Ascending aorta (tissue), 2 donors: ENCODE measurements at places on chromosomes 1 and 21.

DNA sequence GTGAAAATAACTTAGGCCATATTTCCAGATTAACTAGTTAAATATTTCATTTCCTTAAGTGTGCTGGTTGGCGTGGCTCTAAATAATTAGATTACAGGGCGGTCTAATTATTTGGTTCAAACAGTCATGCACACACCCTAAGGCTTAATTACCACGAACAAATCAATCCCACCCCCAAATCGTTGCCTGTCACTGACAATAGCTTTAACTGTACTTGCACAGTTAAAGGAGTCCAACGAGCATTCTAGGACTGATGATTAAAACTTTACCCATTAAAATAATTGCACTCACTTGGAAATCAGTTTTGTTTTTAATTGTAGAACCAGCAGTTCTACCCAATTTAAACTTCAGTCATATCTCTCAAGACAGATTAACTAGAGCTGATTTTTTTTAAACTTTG, 1.5 kb upstream of the POU2F1 start:
- DNase-seq, result no peak

- DNase-seq, result no peak
Measured at GRCh38 chr1:28458237-28459228, 47.3 kb upstream of the RCC1 start.

DNA sequence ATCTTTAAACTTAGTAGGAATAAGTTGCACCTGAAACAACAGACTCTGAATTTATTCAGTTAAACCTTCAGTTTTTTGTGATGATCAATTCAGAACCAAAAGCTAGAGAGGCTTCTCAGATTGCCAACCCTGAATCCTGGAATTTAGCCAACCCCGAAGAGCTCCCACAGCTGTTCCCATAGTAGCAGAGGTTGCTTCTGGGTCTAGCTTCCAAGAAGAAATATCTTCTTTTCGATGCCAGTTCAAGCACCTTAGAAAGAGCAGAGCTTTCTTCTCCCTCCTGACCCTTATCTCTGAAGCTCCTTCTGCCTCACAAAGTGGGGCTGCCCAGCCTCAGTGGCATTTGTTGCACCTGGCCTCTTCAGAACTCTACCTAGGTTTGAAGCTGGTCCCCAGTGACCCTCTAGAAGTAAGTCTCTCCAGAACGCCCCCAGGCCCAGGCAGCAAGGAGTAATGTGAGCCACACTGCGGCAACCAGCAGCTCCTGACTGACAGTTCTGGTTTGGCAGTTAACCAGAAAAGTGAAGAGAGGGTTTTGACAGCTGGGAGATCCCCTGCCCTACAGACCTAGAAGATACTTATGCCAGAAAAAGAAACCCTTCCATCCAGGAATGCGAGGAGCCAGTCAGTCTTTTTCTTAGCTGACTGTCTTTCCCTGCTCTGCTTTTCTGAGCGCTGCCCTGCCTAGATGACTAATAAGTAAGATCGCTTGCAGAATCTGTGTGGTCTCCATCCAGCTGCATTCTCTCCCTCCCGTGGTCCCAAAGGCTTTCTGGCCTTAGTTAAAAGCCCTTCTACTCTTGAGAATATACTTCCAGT, 165.9 kb downstream of the ADGRL4 start:
- no peak for DNase-seq

DNA sequence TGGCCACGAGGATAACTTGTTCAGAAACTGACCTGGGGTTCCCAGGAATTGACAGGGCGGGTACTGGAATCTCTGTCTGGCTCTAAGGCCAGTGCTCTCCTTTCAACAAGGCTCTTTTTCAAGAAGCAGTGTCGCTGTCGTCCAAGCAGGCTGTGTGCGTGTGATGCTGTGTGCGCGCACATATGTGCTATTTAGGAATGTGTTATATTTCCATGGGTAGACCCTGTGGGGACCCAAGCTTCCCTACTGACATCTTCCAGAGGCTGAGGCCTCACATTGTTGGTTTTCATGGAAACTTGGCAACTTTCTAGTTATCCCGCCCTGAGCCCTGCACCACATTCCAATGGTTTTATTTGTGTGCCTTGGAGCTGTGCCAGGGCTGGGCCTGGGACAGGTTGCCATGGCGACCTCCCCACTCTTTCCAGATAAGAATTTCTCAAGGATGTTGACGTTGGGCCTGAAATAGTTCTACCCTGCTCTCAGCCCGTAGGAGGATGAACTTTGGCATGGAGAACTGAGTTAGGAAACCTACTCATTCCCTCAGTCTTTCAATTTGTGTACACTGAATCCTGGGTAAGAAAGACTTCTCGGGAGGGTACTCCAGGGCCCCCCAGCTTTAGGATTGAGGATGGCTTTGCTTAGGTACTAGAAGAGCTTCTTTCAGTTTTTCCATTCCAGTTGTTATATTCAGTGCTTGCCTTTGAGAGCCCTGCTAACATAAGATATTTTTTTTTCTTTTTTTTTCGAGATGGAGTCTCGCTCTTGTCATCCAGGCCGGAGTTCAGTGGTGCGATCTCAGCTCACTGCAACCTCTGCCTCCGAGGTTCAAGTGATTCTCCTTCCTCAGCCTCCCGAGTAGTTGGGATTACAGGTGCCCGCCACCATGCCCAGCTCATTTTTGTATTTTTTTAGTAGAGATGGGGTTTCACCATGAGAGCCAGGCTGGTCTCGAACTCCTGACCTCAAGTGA, 38.8 kb upstream of the SRSF10 start:
- DNase-seq, result peak; percentile 83

DNA sequence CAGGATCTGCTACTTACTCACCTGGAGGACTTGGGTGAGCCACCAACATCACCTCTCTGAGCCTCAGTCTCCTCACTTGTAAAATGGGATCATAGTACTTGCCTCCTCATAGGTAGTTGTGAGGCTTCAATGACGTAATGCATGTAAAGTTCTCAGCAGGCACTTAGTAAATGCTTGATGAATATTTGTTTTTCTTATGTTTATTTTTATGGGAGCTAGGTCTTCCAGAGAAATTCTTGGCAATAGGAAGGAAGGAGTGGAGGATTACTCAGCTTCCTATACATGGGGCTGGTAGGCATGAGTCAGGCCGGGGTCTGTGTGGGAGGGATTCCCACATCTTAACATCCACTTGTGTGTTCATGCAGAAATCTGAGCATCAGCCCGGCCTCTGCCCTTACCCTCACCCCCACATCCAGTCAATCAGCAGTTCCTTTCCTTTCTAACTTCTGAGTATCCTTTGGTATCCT, 95.4 kb upstream of the USP24 start:
- DNase-seq, result no peak
